SW 1271 (cell line): ENCODE measurements at places on chromosomes 6 and 20.

DNA sequence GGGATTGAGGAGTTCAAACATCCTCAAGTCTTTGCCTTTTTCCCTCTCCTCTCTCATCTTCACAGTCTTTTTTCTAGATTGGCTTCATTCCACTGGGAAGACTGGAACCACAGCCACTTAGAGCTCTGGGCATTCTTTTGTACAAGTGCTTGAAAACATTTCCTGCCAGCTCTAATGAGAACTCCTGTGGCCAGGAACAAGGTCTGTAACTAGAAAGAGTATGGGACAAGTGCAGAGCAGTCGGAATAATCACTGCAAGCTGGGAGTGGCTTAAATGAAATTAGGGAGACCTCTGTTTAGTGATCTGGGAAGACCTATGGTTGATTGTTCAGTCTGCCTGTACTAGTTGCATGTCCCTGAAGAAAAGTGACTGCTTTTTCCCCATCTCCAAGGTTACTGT lies 41.0 kb upstream of the SMIM8 start:
- DNase-seq: no peak

DNA sequence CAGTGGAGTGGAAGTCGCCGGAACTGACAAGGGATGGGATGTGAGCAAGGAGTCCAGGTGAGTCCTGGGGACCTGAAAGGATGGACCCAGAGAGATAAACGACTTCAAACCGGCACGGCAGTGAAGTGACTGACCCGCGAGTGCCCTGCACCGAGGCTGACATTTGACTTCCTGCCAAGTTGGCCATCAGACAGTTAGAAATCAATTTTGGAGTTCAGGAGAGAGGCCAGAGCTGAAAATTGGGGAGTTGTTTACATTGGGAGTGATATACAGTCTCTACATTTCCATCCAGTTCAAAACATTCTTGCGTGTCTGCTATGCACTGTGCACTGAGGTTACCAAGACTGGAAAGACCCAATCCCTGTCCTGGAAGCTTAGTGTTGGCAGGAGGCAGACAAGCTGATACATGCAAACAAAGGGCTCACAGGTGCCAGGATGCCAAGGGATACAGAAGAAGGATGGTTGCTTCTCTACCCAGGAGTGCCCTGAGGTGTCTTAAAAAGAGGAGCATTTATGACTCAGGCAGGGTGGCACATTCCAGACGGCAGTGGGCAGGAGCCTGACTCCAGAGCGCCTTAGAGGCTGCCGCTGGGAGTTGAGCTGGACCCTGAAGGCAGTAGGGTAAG lies 186.6 kb downstream of the MTHFD1L start:
- no peak for DNase-seq

DNA sequence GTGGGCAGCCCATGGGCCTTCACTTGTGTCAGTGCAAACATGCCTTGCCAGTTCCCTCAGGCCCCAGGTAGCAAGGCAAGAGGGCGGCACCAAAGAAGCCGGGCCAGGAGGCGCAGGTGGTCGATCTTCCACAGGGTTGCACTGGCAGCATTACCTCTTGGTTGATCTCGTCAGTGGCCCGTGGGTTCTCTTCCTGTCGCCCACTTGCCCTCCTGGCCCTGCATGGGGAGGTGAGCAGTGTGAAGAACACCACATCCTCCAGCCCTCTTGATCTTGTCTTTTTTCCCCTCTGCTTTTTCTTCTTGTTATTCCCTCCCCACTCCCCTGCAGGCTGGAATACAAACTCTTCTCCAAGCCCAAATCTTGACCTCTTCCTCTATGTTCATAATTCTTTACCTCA lies 3.0 kb upstream of the CST11 start:
- no peak for DNase-seq

DNA sequence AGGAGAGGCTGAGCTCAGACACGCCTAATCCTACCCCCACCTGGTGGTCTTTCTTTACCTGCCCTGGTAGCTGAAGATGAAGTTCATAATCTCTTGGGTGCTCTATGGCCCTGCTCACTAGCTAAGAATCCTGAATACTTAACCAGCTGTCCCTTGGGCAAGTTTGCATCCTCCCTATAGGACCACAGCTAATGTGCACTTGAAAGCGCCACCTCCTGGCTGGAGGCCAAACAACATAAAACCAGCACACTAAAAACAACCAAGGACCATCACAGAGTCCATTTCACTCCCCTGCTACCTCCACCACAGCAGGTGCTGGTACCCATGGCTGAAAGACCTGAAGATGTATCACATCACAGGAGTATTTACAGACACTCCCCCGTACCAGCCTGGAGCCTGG lies 155.5 kb upstream of the SLC24A3 start:
- no peak for DNase-seq

GRCh38 chr6:158063736-158064135 lies 82.1 kb downstream of the SYNJ2 start:
- DNase-seq: no peak

GRCh38 chr6:31070711-31071197 lies 41.6 kb downstream of the C6orf15 start:
- DNase-seq: peak; percentile 63

DNA sequence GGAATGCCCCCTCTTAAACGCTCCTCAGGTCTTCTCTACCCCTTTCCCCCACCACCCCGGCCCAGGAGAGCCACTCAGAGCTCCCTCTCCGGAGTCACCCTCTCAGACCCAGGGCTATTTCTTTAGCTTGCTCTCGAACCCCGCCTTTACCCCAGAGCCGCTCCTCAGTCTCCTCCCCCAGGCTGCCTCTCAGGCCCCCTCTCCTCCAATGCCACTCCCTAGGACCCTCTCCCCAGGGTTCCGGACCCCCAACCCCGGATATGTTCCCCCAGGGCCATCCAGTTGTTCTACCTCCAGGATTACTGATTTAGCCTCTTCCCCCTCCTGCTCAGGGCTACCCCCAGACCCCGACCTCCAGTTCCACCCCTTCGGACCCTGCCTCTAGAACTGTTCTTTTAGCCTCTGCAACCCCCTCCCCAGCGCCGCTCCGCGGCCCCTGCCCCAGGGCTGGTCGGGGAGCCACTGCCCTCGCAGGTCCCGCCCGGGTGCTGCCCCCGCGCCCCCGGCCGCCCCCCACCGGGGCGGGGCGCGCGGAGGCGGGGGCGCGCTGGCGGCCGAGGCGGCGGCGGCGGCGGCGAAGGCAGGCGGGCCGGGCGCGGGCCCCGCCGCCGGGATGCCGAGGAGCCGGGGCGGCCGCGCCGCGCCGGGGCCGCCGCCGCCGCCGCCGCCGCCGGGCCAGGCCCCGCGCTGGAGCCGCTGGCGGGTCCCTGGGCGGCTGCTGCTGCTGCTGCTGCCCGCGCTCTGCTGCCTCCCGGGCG lies at the start of gene MMP24:
TSS of gene MMP24 (plus strand) at position 565 of the 758 bp plus-strand sequence. CDS start at position 614, 49 bp downstream.
- DNase-seq: no peak

DNA sequence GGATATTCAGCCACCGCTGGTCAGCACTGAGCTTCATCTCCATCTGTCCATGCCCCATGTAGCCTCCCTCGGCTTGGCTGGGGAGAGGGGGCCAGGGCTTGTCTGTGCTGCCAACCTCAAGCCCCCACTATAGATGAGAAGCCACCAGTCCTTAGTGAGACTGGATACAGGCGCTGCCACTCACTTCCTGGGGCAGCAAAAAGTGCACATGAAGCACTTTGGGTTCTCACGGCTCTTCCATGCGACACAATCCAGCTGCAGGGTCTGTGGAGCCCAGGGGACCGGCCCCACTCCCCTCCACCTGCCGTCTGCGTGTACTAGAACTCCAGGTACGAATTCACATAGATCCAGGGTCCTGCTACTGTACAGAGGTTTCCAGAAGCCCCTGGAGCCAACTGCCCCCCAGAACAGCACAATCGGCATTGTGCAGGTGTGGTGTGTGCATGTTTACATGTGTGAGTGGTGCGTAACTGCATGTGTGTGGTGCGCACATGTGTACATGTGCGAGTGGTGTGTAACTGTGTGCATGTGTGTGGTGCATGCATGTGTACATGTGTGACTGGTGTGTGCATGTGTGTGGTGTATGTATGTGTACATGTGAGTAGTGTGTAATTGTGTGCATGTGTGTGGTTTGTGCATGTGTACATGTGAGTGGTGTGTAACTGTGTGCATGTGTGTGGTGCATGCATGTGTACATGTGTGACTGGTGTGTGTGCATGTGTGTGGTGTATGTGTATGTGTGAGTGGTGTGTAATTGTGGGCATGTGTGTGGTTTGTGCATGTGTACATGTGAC lies 4.9 kb downstream of the FRMD1 start:
- no peak for DNase-seq

DNA sequence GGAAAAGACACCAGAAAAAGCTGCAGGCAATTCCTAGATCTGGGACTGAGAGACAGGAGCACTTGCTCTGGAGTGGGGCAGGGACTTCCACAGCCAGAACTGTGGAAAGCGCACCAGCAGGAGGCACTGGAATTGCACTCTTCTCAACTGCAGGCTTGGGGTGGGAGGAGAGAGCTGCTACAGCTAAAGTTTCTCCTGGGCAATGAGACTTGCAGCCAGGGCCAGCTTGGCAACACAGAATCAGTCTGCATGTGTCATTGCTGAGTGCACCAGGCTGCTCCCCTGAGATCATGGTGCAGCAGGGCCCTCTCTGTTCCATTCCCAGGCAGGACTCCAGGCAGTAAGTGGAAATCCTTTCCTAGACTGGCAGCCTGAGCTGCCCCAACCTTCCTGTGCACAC lies 145.8 kb downstream of the INSM1 start:
- DNase-seq: no peak

DNA sequence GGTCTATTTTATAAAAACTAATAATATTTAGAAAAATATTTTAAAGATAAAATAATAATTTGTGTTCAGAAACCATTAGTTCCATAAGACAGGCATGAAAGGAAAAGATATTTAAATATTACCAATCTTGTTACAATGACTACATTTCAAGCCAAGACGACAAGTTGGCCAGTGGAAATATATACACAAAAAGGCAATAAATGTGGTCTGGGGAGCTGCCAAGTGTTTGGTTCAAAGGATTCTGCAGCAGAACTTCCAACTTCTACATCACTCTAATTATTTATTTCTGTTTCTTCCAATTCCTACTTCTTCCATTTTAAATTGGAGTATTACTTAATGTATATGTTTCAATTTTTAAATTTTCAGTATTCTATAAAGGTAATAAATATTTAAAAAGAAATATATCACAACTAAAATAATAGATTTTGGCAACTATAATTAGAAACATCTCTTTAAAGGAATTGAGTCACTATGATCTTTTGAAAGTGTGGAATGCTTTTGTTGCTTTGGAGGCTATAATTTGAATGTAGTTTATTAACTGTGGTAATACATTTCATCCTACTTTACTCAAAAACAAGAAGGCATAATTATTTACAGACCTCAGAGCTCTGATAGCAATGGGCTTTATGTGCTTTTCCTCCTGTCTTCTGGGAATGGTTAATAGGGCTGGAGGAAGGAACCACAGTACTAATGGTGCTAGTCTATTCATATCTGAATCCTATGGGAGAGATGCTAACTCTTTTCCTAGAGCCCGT lies 129.7 kb upstream of the FAM184A start:
- no peak for DNase-seq

- DNase-seq: no peak
These were observed 27.6 kb upstream of the RIMS4 start for GRCh38 chr20:44837946-44838345.

GRCh38 chr6:46032110-46032998 lies 16.7 kb upstream of the CLIC5 start:
- no peak for DNase-seq

GRCh38 chr6:15254070-15254975 lies 8.5 kb downstream of the JARID2 start:
- DNase-seq: no peak

- no peak for DNase-seq
These were observed 618.0 kb upstream of the FLRT3 start for GRCh38 chr20:14955399-14955798.

DNA sequence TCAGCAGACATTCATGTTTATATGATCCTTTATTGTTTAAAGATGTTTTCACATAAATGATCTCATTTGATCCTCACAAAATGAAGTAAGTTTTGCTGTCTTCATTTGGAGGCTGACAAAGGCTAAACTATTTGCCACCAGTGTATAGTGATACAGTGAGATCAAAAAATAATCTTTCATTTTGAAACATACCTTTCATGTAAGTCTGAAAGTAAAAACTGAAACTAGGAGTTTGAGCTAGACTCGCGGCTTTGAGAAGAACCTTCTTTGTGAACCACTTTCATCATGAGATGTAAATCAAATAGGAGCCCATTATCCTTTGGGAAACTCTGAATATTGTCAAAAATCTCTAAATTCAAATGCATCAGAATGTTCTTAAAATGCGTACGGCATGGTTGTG lies 40.3 kb upstream of the SPTLC3 start:
- DNase-seq: no peak

- no peak for DNase-seq
These were observed 91.7 kb upstream of the KCNQ5 start for GRCh38 chr6:72530152-72530551.

DNA sequence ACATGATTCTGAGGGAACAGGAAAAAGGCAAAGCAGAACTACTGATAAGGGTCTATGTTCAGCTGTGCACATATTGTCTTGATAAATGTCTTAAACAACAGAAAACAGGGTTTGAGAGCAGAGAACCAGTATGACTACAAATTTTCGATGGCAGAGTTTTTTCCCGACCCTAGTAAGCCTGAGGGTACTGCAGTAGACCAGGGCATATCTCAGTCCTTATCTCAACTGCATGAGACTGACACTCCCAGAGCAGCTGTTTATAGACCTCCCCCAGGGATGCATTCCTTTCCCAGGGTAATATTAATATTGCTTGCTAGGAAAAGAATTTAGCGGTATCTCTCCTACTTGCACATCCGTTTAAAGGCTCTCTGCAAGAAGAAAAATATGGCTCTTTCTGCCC lies 1176.8 kb upstream of the ADGRB3 start:
- DNase-seq: no peak

DNA sequence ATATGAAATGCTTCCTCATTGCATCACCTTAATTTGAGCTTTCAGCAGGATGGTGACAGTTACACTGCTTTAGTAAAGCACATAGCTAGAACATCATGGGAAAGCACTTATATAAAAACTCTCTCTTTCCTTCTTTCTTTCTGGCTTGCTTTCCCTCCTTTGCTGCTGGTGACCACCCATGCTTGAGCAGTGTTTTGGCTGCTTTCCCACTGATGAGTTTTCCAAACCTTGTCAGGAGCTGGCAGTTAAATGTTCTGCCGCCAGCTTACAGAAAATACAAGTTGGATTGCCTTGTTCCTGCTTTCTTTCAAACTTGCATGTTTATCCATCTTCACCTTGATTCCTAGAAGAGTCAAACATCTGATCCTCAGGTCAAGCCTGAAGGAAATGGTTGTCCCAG lies 323.9 kb downstream of the FOXA2 start:
- no peak for DNase-seq
